WTC11 (cell line): ENCODE measurements at places on chromosomes 11 and 22.
A peak's percentile ranks its signal among the peaks of the same experiment; 100 is the strongest.

DNA sequence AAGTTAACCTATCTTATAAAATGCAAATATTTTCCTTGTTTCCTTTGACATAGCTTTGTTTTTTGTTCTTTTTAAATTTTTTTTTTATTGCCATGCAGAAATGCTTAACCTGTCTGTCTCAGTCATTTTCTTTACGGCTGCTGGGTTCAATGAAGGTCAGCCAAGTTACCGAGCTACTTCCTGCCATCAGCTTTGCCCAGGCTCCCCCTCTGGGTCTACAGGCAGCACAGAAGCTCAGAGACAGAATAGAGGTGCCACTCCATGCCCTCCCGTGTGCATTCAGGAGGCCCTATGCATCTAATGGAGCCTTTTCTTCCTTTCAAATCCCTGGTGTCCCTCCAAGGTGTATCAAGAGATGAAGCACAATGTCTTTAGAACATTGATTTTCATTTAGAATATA is 411.0 kb upstream of the NARS2 start:
- no peak for DNase-seq

GRCh38 chr11:121534131-121535093 is 81.6 kb upstream of the SORL1-AS1 start:
- no peak for DNase-seq

GRCh38 chr11:44267006-44267749 is 42.8 kb downstream of the ALX4 start:
- DNase-seq = no peak

- no peak for DNase-seq
Observed at GRCh38 chr22:27370987-27371386, 430.6 kb downstream of the MN1 start.

- DNase-seq = no peak
Observed at GRCh38 chr11:130866831-130867230, 49.4 kb downstream of the SNX19 start.

DNA sequence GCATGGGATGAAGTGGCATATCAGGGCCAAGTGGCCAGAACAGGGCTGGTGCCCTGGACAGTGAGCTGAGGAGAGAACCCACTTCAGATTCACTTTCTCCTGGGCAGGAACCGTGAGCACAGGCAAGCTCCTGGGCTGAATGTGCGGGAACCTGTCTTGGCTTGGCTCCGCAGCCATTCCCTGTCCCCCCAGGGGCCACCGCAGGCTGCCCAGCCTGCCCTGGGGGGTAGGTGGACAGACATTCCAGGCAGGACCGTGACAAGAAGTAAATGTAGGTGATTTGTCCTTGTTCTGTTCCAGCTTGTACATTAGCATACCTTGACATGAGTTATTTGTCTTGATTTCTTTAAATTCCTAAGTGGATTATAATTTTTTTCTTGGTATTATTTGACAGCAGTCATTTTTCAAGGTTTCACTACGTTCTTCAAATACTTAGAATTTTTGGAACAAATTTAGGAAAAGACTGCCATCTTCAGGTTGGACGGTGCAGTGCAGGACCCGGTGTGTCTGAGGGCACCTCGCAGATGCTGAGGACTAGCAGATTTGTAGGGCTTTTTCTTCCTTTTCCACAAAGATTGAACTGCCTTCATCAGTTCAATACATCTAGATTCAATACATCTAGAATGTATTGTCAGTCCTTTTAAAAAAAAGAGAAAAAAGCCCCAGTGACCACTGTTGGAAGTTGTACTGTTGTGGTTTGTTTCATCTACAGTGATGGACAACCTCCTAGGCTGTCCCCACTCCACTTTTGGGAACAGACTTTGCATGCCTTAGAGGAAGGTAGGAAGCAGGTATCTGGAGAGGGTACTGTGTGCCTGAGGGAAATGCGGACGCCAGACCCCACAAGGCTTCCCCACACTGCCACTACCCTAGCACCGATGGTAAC is 115.1 kb upstream of the RASSF10 start:
- peak; percentile 84 for DNase-seq

DNA sequence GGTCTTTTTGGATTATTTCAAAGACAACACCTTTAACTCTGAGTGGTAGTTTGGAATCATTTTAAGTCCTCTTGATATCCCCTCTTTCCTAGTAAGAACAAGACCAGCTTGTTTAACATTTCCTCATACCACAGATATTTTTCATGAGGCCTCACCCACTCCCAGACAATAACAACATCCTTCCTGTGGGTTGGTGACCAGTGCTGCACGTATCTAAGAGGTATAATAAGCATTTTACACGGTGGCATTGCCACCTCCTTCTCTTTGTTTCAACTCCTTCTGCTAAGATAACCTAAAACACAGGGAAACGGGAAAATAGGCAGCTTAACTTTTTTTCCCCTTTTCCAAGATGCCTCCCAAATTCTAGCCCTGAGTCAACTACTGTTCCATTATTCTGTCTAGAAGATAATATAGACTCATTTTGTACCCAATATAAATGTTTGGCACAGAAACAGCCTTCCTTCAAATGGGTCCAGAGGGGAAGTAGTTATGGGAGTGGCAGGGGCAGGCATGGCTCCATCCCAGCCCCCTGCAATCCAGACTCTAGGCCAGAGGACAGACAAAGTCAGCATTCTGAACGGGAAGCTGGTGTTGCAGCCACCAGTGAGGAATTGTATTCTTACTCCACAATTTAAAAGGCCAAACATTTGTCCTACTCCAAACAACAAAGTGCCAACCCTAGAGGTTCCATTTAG is 28.5 kb downstream of the MAML2 start:
- DNase-seq = no peak

DNA sequence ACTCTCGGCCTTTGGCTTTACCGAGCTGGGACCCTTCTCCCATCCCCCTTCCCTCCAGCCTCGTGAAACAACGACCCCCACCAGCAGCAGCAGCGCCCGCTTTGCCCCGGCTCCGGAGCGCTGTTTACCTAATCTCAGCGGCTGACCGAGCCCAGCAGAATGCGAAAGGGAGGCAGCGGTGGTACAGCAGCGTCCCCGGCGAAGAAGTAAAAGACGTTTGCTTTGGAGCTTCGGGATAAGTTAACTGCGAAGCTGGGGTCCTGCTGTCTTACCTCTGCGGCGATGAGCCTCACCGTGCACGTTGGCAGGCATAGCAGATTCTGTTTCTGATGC is 2.0 kb upstream of the LARGE1 start:
- DNase-seq = peak; percentile 74

GRCh38 chr11:34185926-34186841 is 80.8 kb downstream of the NAT10 start:
- peak; percentile 30 for DNase-seq

GRCh38 chr22:34493486-34493885 is 572.5 kb upstream of the ISX start:
- DNase-seq = no peak

DNA sequence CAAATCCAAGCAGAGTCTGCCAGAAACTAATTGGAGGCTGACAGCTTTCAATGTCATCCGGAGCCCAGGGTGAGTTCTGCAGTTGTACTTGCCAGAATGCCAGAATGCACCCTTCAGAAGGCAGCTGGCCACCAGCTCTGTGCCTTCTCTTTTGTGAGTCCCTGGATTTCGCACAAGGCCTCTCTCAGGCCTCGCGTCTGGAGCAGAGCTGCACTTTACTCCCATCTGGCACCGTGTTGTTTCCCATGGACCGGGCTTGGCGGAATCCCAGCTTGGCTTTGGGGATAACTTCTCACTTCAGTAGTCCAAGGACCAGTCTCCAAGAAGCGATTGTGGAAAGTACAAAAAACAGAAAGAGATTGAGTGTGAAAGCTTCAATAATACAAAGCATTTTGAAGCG is 451.3 kb upstream of the KIRREL3 start:
- DNase-seq = no peak

- no peak for DNase-seq
Observed at GRCh38 chr11:102263379-102264003, 53.8 kb upstream of the BIRC3 start.

- no peak for DNase-seq
Observed at GRCh38 chr11:13434247-13435205, 28.5 kb downstream of the BTBD10 start.

GRCh38 chr11:75706260-75706729 is 11.3 kb upstream of the MOGAT2 start:
- peak; percentile 80 for DNase-seq

GRCh38 chr11:46414879-46415278 is 23.3 kb upstream of the CHRM4 start:
- DNase-seq = no peak

DNA sequence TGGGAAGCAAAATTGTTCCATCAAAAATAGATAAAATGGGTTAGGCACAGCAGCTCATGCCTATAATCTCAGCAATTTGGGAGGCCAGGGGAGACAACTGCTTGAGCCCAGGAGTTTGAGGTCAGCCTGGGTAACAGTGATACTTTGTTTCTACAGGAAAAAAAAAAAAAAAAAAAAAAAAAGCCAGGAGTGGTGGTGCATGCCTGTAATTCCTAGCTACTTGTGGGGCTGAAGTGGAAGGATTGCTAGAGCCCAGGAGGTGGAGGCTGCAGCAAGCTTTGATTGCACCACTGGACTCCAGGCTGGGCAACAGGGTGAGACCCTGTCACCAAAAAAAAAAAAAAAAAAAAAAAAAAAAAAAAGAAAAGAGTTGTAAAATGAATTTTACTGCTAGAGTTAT is 49.6 kb downstream of the KIF18A start:
- no peak for DNase-seq

- DNase-seq = no peak
Observed at GRCh38 chr11:2453436-2453835, 8.6 kb downstream of the KCNQ1 start.

- no peak for DNase-seq
Observed at GRCh38 chr11:59463190-59463641, 6.5 kb downstream of the OR4D6 start.

- no peak for DNase-seq
Observed at GRCh38 chr11:129643031-129643721, 172.5 kb upstream of the TMEM45B start.

DNA sequence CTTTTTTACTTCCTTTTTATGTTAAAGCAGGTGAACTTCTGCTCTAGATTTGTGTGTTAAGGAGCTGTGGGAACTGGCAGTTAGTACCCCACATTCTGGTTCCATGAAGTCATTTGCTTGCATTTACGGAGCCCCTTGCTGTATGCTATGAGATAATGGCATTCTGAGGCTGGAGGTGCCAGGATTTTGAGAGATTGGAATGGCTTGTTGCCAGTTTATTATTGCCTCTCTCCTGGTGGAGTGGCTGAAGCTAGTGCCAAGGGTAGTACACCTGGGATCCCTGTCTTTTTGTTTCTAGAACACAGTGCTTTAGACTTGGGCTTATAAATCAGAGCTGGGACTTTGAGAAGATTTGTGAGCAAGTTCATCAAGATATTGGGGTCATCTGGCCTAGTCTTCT is 73.8 kb downstream of the STIM1 start:
- DNase-seq = no peak

DNA sequence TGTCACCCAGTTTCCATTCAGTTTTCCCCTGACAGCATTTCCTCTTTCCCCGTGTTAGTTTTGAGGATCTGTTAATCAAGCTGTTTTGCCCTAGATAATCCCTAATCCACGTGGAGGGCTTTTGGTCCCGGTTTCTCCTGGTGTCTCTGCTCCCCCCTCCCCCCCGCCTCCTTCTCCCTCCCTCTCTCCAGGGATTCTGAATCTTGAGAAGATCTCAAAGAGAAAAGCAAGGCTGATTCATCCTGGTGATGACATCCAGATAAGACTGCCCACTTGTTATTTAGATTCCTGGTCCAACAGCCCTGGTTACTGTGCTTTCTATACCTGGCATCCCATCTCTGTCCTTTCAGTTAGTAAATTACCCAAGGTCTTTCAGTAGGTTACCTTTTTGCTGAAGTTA is 59.4 kb downstream of the KCNA4 start:
- DNase-seq = no peak

DNA sequence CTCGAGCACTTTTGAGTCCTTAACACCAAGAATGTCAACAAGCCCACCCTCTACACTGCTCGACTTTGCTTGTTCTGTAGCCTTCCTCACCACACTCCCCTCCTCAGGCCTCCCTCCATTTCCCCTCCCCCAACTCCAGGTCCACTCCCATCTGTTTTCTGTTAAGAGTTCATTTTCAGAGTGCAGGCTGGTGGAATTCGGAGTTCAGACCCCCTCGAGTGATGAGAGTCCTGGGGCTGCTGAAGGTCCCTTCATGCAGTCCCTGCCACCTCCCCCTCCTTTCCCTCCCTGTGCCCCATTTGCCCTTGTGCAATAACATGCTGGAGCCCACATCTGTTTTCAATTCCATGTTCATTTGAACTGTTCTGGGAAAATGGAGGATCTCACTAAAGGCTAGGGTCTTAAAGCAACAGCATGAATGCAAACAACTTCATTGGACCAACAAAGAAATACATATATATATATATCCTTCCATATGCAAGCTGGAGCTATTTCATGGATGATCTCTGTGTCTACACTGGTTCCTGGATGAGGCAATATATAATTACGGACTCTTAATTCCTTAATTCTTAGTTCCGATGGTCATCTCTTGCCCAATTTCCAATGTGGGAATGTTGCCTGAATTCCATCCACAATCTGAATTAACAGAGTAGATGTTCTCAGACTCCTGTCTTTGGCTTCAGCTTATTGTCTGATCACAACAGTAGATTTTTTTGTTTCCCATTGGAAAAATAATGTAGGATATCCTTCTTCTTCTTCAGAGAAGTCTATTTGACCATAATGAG is 340.4 kb downstream of the ETS1 start:
- no peak for DNase-seq

DNA sequence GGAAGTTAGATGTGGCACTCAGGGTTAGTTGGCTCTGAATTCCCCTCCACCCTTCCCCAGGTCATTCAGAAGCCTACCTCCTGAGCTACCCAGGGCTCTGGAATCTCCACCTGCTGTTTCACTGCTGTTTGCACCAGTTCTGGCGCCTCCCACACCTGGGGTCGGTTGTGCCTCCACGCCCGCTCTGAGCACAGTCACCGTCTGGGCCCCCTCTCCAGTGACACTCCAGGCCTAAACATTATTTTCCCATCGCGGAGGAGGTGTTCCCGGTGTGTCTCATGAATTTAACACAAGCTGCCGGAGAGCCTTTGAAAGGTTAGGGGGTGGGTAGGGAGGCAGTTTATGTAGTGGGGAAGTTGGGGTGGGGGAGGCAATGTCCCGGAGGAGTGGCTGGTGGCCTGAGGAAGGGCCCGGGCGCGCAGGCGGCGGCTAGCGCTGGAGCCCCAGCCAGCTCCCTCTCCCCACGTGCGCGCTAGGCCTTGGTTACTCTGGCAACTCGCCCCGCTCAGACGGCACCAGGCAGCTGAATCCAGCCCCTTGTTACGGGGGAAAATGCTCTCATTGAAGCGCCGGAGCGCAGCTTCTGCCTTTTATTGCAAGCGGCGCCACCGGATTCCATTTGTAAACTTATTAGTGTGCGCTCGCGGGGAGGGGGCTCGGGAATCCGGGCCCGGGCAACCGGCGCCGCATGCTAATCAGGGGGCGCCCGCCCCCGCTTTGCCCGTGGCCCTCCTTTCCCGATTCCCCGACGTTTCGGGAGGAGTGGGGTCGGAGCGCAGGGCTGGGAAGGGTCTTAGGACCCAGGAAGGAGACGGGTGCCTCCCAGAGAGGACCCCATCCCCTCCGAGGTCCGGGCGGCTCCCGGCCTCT is 52.4 kb downstream of the GRIK4 start:
- DNase-seq = peak; percentile 68

- peak; percentile 42 for DNase-seq
Observed at GRCh38 chr11:12052676-12053605, 44.5 kb upstream of the DKK3 start.

GRCh38 chr11:133947321-133947756 is 9.4 kb downstream of the IGSF9B start:
- DNase-seq = peak; percentile 76
